ENCODE measurements at places on chromosomes 5 and 9. TPM values are rescaled to one million over a fixed set of nuclear protein-coding genes. Genes with fewer than 3 reads are reported as not detected.

DNA sequence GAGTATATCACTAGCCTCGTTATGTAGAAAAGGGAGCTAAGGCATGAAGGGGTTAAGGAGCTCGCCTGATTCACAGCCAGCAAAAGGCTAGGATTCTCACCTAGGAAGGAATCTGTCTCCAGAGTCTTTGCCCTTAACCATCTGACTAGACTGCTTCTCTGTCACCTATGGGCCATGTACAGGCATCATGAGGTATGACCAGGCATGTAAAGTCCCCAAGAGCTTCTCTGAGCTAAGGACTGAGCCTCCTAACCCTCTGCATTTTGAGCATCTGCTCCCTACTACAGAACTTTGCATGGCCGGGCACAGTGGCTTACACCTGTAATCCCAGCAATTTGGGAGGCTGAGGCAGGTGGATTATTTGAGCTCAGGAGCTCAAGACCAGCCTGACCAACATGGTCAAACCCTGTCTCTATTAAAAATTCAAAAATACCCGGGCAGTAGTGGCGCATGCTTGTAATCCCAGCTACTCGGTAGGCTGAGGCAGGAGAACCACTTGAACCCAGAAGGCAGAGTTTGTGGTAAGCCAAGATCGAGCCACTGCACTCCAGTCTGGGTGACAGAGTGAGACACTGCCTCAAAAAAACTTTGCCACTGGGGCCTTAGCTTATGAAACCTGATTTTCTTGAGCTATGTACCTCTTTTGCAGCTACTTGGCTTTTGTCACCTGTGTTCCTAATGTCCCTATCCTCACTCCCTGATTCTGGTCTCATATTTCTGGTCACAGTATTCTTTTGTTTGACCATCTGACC, 33.2 kb upstream of the IL7R start:
- DNase-seq = no peak

- no peak for DNase-seq
Observed at GRCh38 chr5:131515348-131515747, 119.7 kb downstream of the RAPGEF6 start.

DNA sequence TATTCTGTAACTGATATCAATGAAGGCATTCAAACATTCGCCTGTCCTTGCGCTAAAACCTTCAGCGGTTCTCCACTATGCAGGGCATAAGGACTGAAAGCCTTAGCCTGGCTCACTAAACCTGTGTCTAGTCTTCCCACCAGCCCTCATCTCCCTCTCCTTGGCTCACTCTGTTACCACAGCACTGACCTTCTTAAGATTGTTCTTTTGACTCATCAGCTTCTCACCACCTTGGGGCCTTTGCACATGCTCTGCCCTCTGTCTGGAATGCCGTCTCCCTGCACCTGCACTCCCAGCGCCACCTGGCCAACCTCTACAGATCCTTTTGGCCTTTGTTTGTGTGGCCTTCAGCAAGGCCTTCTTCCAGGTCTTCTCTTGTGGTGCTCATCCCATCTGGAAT, 131.8 kb upstream of the IER5L start:
- DNase-seq = no peak

The TNPO1 gene
- polyA plus RNA-seq = 82.1 TPM

DNA sequence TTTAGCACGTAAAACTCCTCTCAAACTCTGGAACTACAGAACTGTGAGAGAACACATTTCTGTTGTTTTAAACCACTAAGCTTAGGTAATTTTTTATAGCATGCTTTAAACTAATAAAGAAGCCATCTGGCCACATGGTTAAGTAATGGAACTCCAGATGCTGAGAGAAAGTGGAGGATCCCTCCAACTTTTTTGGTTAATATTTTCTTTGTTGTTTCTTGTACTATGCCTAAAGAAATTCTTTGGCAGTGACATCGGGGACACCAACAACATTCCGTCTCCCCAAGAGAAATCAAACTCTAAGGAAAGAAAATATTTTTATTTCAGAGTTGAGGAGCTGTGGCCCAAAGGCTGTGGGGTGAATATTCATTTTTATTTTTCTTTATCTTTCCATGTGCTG, 734.8 kb upstream of the CDH9 start:
- DNase-seq = no peak

GRCh38 chr5:107519900-107520354, 150.8 kb downstream of the EFNA5 start:
- DNase-seq = no peak

DNA sequence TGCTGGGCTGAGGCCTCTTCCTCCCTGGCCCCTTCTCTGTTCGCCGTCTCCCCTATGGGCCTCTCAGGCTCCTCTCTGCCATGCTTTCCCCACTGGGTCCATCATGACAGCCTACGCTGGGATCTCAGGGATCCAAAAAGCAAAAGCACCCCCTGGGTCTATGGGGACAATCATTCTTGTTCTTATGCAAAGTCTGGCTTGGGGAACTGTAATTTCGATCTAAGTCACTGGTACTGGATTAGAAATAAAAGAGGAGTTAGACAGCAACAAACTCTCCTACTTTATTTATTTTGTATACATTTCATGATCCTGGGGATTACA, 86.6 kb downstream of the SLC38A9 start:
- DNase-seq = no peak

DNA sequence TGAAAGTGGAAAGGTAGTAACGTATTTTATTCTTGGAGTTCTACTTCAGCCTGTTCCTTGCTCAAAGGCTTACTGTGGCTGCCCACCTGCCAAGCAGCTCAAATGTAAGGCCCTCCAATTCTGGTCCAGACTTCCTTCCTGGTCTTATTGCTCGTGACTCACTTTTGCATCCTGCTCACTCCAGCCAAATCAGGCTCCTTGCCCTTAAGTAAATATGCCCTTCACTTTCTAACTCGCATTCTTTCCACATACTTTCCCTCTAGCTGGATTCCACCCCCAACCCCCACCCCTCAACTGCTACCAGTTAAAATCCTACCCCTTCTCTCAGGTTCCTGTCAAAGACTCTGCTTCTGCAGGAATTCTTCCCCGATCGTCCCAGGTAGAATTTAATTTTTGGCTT, 96.6 kb downstream of the GALNT10 start:
- DNase-seq = no peak

DNA sequence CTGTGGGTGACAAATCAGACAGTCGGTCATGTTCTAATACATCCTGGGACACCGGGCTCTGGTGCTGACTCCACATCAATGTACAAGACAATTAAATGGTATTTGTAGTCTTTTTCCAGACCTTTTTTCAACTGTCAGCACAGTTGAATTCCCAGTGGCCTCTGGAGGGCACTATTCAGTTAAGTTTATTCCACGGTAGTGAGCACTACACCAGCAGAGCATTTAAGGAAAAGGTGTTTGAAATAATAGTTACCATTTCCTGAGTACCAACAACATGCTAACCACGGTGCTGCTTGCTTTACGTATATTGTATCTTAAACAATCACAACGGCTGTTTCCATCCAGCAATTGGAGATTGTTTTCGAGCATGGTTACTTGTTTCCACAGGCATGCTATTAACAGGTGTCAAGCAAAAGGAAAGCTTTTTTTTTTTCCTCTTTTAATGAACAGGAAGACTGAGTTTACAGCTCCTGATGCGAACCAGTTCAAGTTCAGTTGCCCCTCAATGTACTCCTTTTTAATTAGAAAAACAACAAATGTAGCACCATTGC, 186.7 kb downstream of the PDZD2 start:
- peak; percentile 58 for DNase-seq

The LTC4S gene
- 2.8 TPM for polyA plus RNA-seq

DNA sequence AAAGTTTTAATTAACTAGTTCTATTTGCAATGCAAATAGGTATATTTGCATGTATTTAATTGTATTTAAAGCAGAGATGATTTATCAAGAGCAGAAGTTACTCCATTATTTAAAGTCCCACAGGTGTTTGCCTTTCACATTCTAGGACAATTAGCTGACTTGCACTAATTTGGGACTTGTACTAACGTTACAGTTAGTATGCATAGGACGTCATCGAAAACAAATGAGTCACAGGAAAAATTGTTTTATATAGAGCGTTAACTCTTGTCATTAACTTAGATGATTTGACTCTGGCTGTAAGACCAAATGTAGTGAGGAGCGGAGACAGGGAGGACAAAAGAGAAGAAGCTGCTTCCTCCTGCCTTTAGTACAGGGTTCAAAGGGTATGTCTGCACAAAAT, 126.1 kb upstream of the IFNE start:
- DNase-seq = no peak

GRCh38 chr5:135965504-135965903, 10.7 kb upstream of the LECT2 start:
- no peak for DNase-seq

- no peak for DNase-seq
Observed at GRCh38 chr9:1071730-1072129, 21.6 kb downstream of the DMRT2 start.

DNA sequence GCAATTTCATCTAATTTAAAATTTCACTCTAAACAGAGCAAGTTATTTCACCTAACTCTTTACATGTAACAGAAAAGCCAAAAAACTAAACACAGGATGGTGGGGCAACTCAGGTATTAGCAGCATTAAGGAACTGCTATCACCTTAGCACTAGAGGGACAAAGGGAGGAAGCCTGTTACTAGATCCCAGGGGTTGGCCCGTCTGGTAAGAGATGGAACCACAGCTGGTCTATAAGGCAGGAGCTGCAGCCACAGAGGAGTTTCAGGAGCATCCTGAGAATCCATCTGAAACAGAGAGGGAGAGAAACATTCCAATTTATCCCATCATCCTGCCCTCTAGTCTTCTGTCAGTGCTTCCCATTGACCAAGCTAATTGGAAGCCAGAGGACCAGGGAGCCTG, 300.3 kb downstream of the MRPS30 start:
- DNase-seq = no peak

The HMMR gene
- polyA plus RNA-seq = 7.2 TPM

GRCh38 chr9:118538959-118539358, 830.3 kb downstream of the BRINP1 start:
- no peak for DNase-seq

DNA sequence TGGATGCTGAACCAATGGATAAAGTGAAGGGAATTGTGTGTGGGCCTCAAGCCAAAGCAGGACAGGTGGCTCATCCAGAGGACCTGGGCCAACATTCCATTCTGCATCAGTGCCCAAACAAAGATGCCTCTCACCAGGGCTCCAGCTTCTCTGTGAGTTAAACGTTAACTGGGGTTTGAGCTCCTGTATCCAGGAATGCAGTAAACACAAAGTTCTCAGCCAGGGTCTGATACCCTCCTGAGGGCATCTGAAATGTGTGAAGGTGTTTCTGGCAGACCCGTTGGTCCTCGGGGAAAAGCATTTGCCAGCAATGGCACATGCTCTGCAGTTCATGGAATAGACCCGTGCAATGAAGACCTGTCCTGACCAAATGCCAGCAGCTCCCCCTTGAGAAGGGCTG, 33.9 kb upstream of the AOPEP start:
- no peak for DNase-seq

The GRXCR2 gene
- polyA plus RNA-seq = not detected

- no peak for DNase-seq
Observed at GRCh38 chr9:92257327-92257726, 36.2 kb downstream of the IARS1 start.

- DNase-seq = peak; percentile 41
Observed at GRCh38 chr5:73266176-73266738, 93.3 kb downstream of the TMEM174 start.

GRCh38 chr5:98016771-98017170, 756.7 kb upstream of the RGMB start:
- no peak for DNase-seq

DNA sequence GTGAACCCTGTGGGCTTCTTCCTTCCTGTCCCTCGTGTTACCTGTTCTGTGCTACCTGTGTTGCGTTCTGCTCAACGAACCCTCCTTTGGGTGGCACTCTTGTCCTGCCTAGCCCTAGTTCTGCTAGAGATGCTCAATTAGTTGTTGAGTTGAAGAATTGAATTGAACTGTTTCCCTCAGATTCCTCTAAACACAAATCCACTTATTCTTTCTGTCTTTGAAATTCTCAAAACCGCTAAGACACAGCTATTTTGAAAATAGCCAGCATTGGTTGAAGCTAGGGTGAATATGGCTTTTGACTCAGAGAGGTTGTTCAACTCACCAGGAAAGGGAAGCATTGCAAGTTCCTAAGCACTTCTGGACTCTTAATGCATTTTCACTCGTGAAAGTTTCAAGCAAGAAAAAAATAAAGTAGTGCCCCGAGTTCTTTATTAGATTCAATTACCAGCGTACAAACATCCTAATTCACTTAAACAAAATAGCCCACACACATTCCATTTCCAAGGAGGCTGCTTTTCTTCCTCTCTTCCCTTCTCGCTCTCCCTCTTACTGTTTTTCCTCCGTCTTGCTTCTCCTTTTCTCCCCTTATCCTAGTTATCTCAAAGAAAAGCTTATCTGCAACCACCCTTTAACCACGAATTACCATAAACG, 642 bp upstream of the ITGA1 start:
- DNase-seq = no peak

DNA sequence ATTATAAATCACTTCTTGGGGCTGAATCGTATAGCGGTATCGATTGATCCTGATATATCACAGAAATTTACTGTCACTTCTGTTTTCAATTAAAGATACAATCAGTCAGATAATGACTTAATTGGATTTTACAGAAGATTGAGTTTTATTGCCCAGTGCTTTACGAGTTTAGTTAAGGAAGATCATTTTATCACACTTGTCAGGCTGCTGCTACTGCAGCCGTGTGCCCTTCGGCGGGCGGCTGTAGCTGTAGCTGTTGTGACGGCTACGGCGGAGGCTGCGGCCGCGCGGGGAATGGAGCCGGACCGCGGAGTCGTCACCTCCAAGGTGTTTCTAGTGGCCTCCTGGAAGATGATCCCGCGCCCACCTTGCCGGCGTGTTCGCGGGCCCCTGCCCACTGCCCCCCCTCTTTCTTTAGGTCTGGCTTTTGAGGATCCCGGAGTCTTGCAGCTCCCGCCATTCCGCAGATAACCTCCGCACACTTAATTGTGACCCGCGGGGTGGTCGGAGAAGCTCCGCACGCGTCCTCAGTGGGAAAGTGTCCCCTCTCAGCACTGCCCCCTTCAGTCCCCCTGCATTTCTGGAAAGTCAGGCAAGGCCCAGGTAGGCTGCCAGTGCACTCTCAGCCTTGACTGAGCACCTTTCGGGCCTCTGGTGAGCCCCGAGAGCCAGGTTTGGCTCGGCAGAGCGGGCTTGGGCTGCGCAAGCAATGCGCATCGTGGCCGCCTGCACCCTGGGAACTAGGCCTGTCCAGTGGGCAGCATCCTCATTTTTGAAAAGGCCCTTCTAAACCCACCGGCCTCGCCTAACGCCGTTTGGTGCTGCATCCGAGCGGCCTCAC, 6.9 kb upstream of the DMRT3 start:
- no peak for DNase-seq

Data from hindlimb muscle (tissue), 1 donor.